ENCODE measurements at places on chromosomes 6 and 20. TPM values are rescaled to one million over a fixed set of nuclear protein-coding genes. Genes with fewer than 3 reads are reported as not detected.

MTFR2 gene
- 12.0 TPM for total RNA-seq

SLC22A16 gene
- total RNA-seq: not detected

MLIP gene
- total RNA-seq: not detected

KCNQ5 gene
- total RNA-seq: 1.5 TPM

ASIP gene
- total RNA-seq: not detected

SLPI gene
- 15.2 TPM for total RNA-seq

SLC2A4RG gene
- total RNA-seq: 96.0 TPM

CST2 gene
- total RNA-seq: 0.27 TPM

ADGRF1 gene
- total RNA-seq: not detected

PFDN6 gene
- total RNA-seq: 109 TPM

FBXO30 gene
- 4.4 TPM for total RNA-seq

MYLK4 gene
- 0.10 TPM for total RNA-seq

HAO1 gene
- total RNA-seq: not detected

MLN gene
- total RNA-seq: not detected

GGTLC1 gene
- not detected for total RNA-seq

NXT1 gene
- total RNA-seq: 53.2 TPM

VSTM2L gene
- total RNA-seq: 16.6 TPM

HS3ST5 gene
- not detected for total RNA-seq

COL9A3 gene
- total RNA-seq: 0.96 TPM

ABHD16A gene
- total RNA-seq: 19.3 TPM

TCP11 gene
- total RNA-seq: not detected

SMOC2 gene
- not detected for total RNA-seq

GABRR1 gene
- not detected for total RNA-seq

GNAS-AS1 gene
- total RNA-seq: not detected

RPS6KA2 gene
- total RNA-seq: 0.26 TPM

SPDEF gene
- total RNA-seq: 1.6 TPM

HUS1B gene
- 0.31 TPM for total RNA-seq

RIPOR3 gene
- not detected for total RNA-seq

PNISR gene
- 31.5 TPM for total RNA-seq

TCFL5 gene
- 4.7 TPM for total RNA-seq

LPA gene
- total RNA-seq: 0.07 TPM
